ENCODE measurements at places on chromosomes 11 and 22.

GRCh38 chr11:21264125-21264524 is 594.7 kb downstream of the NELL1 start:
- no peak for DNase-seq

DNA sequence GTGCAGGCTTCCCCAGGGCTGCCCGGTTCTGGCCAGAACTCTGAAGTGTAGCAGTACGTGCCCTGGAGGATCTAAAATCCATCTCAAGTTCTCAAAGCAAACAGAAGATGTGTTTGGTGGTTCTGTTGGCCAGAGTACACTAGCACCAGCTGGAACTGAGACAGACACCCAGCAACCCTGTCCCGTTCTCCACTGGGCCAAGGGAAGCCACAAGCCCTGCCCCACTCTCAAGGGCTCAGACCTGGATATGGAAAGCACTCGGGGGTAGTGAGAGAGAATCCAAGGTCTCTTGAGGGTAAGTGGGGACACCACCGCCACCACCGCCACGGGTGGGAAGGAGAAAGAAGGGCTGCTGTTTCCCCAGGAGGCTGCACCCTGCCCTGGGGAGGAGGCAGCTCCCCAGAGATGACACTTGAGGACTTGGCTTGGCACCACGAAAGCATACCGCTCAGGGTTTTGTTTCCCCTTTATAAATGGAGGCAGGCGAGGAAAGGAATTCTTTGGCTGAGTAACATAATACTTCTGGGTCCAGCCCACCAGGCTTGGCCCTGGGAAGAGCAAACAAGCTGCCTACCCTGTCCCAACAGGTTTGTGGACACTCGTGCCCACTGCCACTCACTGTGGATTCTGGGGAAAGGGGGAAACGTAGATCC is 56.1 kb upstream of the POU2AF1 start:
- DNase-seq: no peak

DNA sequence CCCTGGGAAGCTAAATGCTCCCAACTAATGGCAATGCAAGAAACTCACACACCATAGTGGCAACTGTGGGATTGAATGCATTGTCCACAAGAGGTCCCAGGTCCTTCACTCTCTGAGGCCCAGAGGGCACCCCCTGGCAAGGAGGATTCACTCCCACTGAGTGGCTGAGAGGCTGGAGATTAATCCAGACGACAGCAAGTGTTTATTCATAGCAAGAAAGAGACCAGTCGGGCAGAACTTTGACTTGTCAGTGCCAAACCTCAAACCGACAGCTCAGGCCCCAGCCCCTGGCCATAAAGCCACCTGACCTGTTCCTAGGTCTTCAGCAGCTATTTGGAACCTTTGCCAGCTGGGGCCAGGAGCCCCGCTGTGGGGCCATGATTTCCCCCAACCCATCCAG is 54.5 kb upstream of the MPEG1 start:
- no peak for DNase-seq

- no peak for DNase-seq
Observed at GRCh38 chr11:78031629-78032028, 8.6 kb upstream of the KCTD14 start.

DNA sequence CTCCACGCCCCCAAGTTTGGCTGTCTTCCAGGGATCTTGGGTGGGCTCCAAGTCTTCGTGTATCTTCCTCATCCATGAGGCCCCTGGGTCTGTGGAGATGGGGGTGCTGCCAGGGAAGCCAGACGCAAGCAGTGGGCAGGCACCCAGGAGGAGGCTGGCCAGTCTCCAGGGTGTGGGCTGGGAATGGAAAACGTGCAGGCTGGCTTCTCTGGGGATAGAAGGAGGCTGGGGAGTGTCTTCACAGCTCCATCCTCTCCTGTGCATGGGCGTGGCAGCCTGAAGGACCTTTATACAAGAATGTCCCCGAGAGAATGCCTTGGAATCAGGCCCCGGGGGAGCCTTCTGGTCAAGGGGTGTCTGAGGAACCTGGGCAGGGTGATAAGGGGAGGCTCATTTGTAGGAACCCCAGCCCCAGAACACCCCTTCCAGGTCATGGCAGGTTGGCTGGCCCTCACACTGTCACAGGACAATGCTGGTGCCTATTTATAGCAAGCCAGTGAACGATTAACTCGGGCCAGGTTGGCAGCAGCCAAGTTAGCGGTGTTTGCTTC is 14.0 kb downstream of the SGSM1 start:
- DNase-seq: no peak
